ENCODE measurements at places on chromosomes 5 and 9.

GRCh38 chr9:2193552-2193951 lies 178.4 kb downstream of the SMARCA2 start:
- no peak for DNase-seq

- no peak for DNase-seq
Measured at GRCh38 chr5:103648086-103648485, 85.5 kb upstream of the NUDT12 start.

DNA sequence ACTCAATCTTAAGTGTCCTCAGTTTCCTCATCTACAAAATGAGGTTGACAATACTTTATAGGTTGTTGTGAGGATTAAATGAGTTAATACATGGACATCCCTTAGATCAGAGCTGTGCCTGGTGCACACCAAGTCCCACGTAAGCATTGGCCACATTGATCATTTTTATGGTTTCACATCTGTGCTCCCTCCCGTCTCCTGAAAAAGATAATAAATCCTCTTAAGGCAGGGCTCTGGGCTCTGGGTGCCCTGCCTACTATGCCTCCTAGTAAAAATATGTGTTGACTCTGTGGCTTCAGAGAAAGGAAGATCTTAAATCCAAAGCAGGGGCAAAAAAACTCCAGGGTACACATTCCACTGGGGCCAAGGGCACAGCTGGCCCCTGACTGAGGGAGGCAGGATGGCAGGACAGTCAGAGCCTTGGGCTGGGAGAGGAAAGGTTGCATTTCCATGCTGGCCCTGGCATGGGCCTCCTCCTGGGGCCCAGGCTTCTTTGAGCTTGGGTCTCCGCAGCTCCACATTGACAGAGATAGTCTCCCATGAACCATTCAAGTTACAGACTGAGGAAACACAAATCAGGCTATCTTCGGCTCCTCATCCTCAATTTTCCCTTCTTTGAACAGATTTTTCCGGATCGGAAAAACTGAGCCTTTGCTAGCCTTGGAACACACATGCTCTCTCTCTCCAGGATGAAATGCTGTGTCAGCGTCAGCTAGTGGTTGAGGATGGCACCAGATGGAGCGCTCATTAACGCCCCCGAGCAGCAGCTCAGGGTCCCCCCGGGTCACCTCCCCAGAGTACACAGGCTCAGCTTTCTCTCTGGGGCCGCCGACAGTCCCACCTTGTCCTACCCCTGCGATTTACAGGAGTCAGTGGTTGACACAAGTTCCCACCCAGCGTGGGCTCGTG lies 22.4 kb upstream of the KIF12 start:
- no peak for DNase-seq

DNA sequence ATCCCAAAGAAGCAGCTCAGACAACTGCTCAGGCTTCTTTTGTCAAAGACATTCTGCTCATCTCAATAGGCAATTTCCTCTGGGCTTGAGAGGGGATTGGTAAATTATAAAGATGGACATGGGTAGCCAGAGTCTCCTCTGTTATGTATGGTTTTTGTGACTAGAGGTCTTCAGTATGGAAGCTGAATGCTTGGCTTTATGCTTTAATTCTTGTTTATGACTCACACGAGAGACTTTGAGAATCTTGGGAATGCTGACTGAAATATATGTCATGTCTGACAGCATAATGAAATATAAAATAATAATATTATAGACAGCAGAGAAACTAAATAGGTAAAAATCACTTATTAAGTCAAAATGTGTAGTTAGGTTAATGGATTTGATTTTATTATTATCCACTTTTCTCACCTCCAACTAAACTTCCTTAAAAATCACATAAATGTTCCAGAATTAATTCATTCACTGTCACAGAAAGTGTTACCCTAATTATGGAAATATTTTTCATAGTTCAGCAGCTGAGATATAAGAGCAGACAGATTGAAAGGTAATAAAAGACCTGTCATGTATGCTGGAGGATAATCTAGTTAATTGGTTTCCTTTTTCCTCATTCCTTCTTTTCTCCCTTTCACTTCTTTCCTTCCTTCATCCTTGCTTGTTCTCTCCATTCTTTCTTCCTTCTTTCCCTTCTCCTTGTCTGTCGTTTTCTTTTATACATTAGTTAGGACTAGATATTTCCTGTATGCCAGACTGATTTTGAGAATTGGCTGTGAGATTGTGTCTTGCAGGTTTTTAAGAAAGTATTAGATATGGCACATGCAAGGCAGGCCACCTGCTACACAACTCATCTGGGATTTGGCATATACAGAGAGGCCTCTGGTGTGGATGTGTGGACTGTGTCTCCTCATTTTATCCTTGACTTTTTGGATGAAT lies 1866.1 kb upstream of the NUDT12 start:
- no peak for DNase-seq

DNA sequence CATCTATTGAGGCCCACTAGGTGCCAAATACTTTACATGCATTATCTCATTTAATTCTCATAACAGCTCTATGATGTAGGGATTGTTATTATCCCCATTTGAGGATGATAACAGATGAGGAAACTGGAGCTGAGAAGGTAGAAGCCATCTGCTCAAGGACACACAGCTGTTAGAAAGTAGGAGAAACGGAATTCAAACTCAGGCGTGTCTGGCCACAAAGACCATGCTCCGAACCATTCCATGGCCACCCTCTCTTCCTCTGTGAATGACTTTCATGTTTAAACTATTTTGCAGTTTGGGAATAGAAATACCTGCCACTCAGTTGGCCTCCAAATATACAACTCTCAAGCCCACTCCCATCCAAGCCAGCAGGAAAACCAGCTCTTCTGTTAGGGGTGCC lies 87.6 kb upstream of the ANKRD55 start:
- no peak for DNase-seq

- DNase-seq, result no peak
Measured at GRCh38 chr9:37406603-37407401, 15.7 kb upstream of the GRHPR start.

- DNase-seq, result no peak
Measured at GRCh38 chr5:90056911-90057705, 352.4 kb downstream of the CETN3 start.

- no peak for DNase-seq
Measured at GRCh38 chr9:92402360-92402759, 2.0 kb downstream of the OGN start.

GRCh38 chr5:115274584-115274983 lies 11.9 kb upstream of the PGGT1B start:
- no peak for DNase-seq

GRCh38 chr9:69573651-69574050 lies 98.5 kb downstream of the APBA1 start:
- no peak for DNase-seq

DNA sequence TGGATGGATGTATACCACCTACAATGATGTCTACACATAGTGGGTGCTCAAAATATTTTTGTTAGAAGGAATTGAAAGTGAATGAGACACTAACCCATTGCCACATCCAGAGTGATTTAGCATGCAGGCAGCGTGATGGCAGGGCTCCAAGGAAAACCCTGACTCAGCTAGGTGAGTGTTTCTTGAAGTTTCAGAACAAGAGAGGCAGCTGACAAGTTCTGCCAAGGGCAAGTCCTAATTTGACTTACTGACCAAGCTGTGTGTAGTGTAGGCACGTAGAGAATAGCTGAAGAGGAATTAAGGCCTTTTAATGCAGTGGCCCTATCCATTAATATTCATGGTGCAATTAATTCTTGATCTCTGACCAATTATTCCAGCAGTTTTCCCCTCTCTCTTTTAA lies 107.8 kb upstream of the ATP10B start:
- no peak for DNase-seq

- no peak for DNase-seq
Measured at GRCh38 chr5:141951332-141951781, 6.6 kb downstream of the PCDH12 start.

GRCh38 chr9:134175808-134176598 lies 11.6 kb upstream of the RNU6ATAC start:
- no peak for DNase-seq

DNA sequence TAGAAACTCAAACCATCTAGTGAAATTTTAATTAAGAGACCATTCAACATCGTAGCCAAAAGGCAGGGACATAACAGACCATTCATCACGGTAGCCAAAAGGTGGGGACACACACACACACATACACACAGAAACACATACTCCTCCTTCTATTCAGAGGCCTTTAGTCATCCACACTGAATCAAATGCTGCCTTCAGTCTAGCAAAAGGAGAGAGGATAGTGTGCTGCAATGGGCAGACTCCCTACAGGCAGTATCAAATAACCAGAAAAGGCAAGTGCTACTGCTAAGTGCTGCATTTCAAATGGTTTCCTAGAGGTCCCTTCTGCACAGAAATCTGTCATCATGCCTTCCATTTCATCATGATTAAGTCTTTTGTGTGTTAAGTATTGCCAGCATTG lies 303.9 kb downstream of the TRIM32 start:
- no peak for DNase-seq

DNA sequence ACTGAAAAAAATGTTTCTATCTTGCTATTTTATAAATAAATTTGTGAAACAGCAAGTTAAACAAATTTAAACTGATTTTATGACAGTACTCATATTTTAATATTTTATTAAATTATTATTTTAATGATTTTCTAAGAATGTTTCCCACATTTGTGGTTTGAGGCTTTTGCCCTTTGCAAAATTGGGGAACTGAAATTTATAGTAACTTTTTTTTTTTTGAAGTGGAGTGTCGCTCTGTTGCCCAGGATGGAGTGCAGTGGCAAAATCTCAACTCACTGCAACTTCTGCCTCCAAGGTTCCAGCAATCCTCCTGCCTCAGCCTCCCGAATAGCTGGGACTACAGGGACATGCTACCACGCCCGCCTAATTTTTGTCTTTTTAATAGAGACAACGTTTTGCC lies 7.2 kb upstream of the ADGRV1 start:
- no peak for DNase-seq

DNA sequence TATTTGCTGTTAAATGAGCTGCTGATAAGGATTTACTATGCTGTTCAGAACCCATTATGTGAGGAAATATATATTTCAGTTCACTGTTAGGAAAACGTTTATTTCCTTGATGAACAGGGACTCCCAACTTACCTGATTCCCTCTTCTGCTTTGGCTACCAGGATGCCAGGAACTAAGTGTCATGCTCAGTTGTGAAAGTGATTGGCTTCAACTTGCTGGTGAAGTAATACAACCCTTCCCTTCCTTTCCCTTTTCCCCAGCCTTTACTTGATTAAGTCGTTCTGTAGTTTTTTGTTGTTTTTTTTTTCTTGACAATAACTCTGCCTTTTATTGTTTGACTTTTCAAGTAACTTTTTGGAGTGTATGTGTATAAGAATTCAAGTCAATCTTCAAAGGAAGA lies 309.3 kb downstream of the DOCK8 start:
- DNase-seq, result no peak

DNA sequence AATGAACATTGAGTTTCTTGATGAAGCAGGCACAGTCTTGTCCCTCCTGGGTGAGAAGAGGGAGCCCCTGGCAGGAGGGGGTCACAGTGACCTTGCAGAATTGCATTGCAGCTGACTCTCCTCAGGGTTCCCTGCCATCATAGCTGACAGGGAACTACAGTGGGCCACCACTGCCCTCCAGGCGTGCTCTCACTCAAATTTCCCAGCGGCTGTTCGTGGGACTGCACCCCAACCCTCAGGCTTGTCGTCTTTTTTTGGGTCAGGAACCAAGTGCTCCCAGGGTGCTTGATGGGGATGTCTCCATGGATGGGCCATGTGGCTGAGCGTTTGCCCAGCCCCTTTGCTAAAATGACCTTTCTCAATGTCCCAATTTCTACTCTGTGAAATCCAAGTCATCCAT lies 215.8 kb downstream of the MELK start:
- no peak for DNase-seq

DNA sequence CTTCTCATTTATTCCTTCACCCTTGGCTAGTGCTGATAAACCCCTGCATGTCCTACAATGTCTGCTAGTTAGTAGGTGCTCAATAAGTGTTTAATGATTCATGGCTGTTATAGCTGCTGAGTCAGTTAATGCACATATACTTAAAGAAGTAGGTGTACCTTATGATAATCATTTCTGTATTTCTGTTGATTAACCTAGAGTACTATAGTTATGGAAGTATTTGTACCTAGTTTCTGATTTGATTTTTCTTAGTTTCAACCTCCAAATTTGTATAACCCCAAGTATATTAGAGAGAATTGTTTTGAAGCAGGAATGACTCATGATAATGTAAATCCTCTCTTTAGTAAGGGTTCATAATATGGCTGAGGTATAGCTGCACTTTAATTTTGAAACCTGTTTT lies 8.9 kb downstream of the SMAD5 start:
- DNase-seq, result no peak

DNA sequence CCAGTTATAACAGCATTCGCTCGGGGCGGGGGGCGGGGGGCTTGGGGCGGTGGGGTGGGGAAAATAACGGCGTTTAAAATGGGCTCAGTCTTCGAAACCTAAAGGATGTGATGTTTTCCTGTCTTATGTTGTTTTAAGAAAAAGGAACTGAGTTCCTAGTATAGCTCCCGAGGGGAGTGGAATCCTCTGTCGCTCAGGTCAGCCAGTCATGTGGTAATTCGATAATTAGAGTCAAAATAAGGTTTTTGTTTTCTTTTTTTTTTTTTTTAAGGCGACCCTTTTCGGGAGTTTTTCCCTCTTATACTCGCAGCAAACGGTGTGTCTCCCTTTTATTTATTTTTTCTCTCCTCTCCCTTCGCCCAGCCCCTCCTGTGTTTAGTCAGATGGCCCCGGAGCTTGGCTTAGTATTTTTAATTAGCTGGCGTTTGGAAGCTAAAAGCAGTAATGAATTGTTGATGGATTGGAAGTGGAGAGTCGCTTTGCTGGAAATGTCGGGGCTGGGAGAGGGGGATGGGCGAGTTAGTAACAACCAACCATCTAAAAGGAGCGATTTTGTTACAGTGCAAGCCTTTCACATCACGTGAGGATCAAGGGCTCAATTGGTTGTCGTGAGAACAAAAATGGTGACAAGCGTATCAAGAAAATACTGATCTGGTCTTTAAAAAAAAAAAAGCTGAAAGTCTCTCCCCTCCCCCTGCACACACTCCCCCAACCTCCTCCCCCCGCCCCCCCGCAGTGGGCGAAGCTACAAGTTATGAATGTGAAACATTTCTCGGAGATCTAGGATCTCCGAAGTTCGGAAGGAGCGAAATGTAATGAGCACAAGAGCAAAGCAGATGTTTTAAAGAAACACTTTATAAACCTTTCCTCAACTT lies 714 bp upstream of the ZNF608 start:
- no peak for DNase-seq

GRCh38 chr9:28967226-28967625 lies 1393.9 kb upstream of the C9orf72 start:
- no peak for DNase-seq

DNA sequence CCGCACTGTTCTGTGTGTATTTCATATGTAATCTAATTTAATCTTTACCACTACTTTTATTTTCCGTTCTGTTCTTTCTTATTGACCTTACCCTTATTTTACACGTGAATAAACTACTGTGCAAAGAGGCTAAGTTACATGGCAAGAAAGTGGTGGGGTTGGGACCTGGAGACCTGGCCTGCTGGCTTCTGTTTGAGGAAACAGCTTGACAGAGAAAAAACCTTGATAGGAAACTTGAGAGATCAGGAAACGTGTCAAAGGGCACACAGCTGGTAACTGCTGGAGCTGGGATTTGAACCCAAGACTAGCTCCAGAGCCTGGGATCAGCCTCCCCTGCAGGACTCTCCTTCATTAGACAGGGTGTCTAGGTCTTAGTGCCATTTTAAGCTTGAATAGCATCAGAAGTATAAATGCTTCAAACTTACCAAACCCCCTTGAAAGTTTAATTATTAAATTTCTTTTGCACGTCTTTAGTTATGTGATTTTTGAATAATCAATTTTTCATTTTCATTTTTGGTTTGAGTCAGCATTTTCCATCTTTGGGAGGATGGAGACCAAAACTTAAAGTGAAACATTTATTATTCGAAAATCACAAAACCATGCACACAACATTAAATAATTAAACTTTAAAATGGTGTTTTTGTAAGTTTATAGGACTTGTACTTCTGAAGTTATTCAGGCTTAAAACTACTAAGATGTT lies 129.5 kb downstream of the RGS3 start:
- no peak for DNase-seq
